NCI-H2107 (cell line): ENCODE measurements at places on chromosomes 3 and 15.

GRCh38 chr3:58307639-58308215, 1.4 kb downstream of the HTD2 start:
- DNase-seq: no peak

DNA sequence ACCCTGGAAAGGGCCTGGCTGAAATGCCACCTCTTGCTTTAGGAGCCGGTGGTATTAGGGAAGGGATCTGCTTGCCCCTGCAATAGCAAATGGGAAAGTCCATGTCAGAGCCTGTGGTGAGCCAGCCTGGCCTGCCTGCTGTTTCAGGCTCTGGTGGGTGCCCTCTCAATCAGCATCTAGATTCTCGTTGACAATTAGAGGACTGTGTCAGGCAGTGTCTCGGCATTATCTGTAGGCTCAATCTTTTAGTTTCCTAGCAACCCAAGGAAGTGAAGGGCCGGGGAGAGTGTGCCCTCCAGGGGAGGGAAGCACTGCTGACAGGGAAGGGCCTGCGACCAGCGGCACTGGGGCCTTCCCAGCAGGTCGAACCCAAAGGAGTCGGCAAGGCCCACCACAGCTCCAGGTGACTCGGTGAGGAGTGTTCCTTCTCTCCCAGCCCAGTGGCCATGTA, 42.1 kb downstream of the TLE3 start:
- no peak for DNase-seq

DNA sequence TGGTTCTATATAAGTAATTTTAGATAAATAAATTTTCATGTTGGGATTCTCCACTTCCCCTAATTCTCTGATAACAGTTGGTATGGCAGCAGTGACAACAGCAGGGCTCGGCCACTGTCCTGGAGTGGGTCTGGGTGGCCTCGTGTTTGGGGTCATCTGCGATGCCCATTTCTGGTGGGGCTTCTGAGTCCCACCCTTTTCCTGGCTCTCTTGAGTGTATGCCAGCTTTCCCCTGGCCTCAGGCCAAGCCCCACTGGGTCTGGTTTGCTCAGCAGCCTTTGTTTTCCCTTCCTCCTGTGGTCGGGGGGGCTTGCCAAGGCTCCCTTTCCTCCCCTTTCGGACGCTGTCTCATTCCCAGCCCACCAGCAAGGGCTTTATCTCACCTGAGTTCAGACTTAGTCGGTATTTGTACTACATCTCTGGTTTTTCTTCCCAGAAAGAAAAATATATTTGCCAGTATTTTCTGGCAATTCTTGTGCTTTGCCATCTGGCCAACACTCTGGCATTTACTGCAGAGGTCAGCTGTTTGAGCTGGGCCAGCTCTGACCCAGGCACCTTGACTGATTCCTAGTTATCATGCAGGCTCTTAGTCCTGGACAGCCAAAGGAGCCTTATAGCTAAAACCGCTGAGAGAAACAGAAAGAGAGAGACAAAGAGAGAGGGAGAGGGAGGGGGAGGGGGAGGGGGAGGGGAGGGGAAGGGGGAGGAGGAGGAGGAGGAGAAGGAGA, 35.2 kb downstream of the MYZAP start:
- no peak for DNase-seq

DNA sequence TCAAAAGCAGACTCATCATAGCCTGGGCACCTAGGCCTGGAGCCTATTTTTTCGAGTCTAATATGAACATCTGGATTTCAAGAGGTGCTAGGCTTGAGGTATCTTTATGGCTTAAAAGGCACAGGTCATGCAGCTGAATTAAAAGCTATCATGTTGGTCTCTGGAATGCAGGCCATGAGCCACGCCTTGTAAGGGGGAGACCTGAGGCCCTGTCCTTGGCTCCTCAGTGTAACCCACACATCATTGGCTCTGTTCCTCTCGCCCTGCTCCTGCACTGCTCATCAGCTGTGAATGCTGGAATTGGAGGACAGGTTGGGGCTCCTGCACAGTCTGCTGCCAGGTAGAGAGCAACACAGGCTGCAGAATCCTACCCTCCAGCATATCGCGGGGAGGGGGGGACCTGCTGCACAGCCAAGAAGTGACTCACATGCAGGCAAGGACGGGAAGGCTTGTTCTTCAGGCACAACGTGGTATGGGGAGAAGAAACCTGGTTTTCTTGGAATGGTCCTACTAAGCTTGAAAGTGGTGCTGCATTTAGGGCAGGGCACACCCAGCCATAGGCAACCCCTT, 146.0 kb downstream of the CHST2 start:
- DNase-seq: no peak

GRCh38 chr3:22265403-22265802, 514.4 kb upstream of the ZNF385D start:
- no peak for DNase-seq

DNA sequence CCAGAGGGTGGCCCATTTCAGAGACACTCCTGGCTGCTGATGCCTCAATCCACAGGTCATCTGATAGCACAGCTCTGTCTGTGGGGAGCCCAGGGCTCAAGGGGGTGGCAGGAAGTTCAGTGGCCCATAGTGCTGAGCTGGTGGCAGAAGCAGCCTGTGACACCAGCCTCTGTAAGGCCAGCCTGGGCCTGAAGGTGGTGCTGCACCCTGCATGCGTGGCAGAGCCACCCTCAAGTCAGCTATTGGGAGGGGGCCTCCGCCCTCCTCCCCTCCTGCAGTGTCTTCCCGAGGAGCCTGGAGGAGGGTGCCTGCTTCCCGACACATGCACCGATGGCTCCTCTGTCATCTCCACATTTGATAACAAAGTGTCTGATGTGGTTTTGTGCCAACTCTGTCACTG, 3.0 kb downstream of the PLA1A start:
- DNase-seq: no peak

- DNase-seq: no peak
Measured at GRCh38 chr3:135513106-135514059, 452.1 kb upstream of the PPP2R3A start.

DNA sequence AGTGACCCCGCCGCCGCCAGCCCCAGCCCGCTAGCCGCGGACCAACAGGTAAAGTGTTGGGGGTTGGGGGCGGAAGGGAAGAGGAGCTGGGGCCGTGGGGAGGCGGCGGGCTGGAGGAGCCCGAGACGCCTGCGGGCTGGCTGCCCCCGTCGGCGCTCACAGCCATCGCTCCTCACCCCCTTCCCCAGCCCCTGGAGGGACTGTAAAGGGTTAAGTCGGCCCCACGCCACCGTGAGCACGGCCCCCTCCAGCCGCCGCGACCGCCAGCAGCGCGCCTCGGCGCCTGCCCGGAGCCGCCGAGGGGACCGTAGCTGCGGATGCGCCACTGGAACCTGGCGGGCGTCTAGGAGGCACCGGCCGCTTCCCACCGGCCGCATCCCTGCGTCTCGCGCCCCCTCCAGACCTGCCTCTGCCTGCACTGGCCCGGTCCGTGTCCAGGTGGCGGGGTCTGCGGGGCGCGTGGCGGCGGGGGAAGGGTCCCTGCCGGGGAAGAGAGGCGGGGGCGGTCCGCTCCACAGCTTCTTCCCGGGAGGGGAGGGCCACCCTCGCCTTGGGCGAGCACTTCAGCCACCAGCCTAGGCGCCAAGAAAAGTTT, 522 bp downstream of the MED12L start:
- DNase-seq: no peak

- DNase-seq: no peak
Measured at GRCh38 chr15:99324700-99325099, 73.4 kb downstream of the LRRC28 start.
